ENCODE measurements at places on chromosomes 16 and 17.

GRCh38 chr16:8476824-8477223 lies 113.5 kb downstream of the TMEM114 start:
- DNase-seq: no peak

DNA sequence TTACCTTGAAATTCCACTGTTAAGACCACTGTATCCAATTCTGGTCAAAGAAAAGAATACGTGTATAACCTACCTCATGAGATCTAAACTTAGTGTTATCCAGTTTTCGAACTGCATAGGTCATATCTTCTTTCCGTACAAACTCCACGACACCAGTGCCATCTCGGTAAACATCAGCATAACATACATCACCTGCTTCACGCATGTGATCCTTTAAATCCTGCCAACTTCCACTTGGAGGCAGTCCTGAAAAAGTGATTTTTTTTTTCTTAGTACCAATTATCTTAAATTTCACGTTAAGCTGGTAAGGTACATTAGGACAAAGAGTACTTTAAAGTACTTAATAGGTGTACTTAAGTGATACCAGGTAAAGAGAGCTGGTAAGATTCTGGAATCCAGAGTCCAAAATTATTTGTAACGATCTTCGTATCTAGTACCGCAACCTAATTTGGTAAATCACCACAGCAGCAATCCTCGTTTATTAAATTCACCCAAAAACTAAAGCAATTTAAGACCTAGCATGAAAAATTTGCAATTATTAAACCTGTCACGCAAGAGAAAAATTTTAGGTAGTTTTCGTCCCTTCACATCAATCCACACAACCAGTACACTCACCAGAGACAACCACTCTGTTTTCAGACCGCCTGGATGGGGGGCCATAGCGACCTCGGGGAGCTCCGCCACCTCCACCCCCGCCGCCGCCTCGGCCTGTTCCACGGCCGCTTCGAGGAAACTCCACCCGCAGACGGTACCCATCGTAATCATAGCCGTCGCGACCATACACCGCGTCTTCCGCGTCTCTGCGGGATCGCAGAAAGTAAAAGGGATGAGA lies 1.1 kb downstream of the SRSF1 start:
- no peak for DNase-seq

DNA sequence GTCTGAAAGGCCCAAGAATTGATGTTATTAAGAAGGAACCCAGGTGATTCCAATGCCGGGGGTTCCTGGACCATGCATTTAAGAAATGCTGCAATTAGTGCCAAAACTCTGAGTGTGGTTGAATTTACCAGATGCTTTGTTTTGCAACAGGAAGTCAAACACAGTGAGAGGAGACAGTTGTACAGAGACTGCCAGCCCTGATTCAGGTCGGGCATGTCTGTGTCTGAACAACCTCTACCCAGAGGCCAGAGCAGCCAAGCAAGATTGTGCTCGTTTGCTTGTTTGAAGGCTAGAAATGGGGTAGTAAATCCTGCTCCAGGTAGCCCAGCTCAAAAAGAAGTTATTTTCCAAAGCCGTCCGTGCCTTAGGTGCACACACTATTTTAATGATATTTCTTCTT lies 412.4 kb upstream of the ERCC4 start:
- no peak for DNase-seq

DNA sequence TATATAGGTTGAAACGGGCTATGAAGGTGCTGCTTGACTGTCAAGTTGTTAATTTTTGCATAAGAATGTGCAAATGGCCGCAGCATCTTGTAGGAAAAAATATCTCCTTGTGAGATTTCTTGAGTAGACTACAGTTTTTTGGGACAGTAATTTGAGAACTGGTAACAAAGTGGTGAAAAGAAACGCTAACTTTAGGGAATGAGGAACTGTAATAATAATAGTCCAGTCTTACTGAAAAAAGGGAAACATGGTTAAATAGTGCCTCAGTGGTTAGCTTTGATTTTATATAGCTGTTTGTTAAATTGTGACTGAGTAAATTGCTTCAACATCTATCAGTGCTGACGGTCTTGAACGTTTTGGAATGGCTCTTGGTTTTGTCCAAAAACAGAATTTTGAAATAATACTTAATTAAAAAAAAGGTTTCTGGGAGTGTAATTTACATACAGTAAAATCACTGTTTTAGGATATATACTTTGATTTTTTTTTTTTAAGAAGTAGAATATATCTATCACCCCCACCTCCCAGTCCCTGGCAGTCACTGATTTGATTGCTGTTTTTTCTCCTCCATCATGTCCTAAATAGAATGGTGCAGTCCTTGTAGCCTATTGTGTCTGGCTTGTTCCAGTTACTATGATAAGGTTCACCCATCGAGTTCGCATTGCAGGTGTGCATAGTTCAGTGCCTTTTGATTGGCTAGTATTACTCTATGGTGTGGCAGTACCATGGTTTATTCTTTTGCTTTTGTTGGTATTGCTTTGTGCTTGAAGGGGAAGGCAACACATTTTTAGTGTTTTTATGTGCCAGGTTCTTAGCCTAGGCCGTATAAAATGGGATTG lies 2.8 kb downstream of the HAPSTR1 start:
- DNase-seq: no peak

DNA sequence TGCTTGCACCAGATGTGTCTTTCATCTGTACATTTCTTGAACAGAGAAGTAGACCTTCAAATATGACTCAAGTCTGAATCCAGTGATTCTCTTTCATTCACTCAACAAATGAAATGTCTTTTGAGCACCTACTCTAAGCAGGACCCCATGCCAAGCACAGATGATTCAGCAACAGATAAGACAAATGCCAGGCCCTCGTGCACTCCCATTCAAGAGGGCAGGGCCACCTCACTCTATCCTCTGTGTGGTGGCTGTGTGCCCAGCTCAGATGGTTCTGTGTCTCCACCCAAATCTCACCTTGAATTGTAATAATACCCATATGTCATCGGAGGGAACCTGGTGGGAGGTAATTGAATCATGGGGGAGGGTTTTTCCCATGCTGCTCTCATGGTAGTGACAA lies 74.1 kb upstream of the NKD1 start:
- DNase-seq: no peak

GRCh38 chr17:44024271-44024663 lies 9.5 kb upstream of the TMEM101 start:
- DNase-seq: no peak

DNA sequence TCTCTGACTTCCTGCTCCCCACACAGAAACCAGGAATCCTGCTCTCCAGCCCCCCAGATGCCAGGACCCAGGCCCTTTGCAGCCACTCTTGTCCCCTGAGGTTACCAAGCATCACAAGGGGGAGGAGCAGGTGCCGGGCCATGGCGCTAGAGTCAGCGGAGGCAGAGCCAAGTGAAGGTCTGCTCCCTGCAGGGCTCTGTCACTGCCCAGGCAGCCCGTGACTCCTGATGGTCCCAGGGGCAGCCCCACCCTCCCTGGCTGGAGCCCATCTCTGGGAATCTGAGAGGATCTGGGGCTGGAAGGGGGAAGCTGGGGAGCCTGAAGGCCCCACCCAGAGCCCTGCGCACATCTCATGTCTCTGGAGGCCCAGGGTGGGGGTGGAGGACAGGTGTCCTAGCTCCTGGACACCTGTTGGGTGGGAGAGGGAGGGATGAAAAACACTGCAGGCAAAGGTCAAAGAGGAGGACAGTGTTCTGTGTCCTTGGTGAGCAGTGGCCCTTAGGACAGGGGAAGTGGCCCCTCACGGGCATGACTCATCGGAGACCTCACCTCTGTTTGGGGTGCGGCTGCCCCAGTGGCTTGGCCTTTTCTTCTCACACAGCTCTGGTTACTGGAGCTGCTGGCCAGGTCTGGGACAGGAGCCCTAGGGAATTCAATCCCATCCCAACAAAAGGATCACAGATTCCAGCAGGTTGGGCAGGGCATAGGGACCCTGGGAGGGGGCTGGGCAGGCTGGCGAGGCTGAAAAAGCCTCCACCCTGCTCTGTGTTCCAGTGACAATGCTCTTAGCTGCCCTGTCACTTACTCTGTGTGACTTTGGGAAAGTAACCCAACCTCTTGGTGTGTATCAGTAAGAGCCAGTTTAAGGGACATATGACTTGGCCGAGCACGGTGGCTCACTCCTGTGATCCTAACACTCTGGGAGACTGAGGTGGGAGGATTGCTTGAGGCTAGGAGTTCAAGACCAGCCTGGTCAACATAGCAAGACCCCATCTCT lies at the start of gene PRSS36:
Gene PRSS36 (minus strand): TSS at position 173 of the 997 bp plus-strand sequence. CDS start 31 bp downstream, at position 142.
- DNase-seq: no peak

DNA sequence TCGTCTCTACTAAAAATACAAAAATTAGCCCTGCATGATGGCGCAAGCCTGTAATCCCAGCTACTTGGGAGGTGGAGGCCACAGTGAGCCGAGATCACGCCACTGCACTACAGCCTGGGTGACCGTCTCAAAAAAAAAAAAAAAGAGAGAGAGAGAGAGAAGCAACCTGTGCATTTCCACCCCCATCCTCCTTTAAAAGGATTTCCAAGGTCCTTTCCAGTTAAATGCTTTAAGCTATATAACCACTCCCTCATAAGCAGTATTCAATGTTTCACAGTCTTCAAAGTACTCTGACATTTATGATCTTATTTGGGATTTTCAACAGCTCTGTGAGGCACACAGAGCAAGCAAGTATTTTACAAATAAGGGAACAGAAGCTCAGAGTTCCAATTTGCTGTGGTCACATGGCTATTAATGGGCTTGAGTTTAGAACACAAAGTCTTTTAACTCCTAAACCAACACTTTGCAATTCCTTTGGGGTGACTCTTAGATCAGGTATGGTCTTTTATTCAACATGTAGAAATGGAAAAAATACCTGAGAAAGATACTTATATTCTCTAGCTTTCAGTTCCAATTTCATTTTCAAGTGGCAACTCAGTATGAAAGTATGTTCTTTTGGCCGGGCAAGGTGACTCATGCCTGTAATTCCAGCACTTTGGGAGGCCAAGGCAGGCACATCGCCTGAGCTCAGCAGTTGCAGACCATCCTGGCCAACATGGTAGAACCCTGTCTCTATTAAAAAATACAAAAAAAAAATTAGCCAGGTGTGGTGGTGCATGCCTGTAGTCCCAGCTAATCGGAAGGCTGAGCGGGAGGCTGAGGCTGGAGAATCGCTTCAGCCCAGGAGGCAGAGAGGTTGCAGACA lies 31.3 kb downstream of the SPOP start:
- DNase-seq: peak; percentile 45

GRCh38 chr17:60079401-60080243 lies 901 bp upstream of the HEATR6 start:
- peak; percentile 30 for DNase-seq

- DNase-seq: no peak
Measured at GRCh38 chr17:56793531-56793930, 40.2 kb downstream of the C17orf67 start.

GRCh38 chr17:4331614-4332013 lies 34.9 kb downstream of the UBE2G1 start:
- no peak for DNase-seq

DNA sequence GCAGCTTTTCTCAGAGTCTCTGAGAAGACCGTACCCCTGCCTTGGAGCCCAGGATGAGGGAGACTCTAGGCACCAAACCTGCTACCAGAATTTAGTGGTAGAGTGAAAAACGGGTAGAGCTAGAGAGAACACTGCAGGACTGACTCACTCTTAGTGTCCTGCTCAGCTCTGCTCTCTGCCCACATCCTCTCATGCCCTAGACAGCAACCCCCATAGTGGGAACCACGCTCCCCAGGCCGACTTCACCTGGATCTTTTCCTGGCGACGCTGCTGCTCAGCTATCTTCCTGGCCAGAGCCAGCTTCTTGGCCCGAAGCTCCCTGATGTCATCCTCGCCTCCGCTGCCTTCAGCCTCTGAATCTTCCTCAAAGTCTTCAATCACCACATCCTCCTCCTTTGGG lies 26.7 kb downstream of the HIC1 start:
- peak; percentile 47 for DNase-seq

- no peak for DNase-seq
Measured at GRCh38 chr17:6714315-6714874, 1.2 kb upstream of the SLC13A5 start.

- DNase-seq: peak; percentile 53
Measured at GRCh38 chr16:77660311-77660710, 62.0 kb upstream of the NUDT7 start.
